ENCODE measurements at places on chromosomes 13 and 19. TPM values are rescaled to one million over a fixed set of nuclear protein-coding genes. Genes with fewer than 3 reads are reported as not detected.
A peak's percentile ranks its signal among the peaks of the same experiment; 100 is the strongest.

Gene PODNL1
- total RNA-seq, result 4.0 TPM

Gene DHRS12
- 3.3 TPM for total RNA-seq

Gene CCNA1
- not detected for total RNA-seq

Gene KLK11
- not detected for total RNA-seq

Gene RASGRP4
- not detected for total RNA-seq

Gene RXFP2
- not detected for total RNA-seq

Gene MBD3L2B
- total RNA-seq, result not detected

DNA sequence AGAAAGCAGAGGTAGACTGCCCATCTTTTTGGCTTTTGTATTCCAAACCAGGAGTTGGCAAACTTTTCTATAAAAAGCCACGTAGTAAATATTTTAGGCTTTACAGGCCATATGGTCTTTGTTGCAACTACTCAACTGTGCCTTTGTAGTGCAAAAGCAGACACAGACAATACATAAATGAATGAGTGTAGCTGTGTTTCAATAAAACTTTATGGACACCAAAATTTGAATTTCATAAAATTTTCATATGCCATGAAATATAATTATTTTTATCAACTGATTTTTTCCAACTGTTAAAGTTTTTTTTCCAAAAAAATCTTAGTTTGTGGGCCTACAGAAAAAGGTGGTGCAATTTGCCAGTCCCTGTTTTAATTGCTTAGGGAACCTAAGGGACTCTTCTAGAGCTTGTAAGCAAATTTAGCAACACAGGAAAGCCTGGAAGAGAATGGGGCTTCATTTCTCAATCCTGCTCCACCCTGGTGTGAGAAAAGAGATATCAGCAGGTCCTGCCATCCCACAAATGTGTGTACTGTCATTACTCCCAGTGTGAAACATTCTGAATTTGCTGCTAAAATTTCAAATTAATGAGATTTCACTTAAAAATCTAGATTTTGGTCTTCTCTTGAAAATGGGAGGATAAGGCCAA is 194.2 kb downstream of the RGCC start:
- H3K27ac ChIP-seq, result no peak overlapping the region
- H3K36me3 ChIP-seq, result no peaks in the 10 kb centered on the region
- H3K4me1 ChIP-seq, result peaks cover 7% of the 10 kb centered on the region
- DNase-seq, result no peak

DNA sequence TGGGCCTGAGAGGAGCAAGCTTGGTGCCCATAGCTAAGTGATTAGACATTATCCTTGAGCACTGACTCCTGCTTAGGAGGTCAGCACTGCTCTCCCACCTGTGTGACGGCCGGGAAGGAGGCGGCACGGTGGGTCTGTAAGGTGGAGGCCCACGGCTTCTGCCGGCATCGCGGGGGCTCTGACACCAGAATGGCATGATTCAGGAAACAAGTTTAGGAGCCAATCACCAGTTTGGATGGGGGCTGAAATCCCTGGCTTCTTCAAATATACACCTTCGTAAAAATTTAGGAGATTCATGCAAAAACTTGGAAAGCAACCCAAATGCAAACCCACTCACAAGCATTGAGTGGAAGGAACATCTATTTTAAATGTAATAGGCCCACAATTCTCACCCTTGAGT is 307.3 kb upstream of the TSHZ3 start:
- no peaks in the 10 kb centered on the region for H3K4me1 ChIP-seq
- no peaks in the 10 kb centered on the region for H3K36me3 ChIP-seq
- H3K4me3 ChIP-seq, result no peak overlapping the region
- no peak for DNase-seq
- no peaks in the 10 kb centered on the region for H3K27me3 ChIP-seq

GRCh38 chr19:6215701-6216235 is 64.0 kb downstream of the MLLT1 start:
- peaks cover 8% of the 10 kb centered on the region for H3K36me3 ChIP-seq
- H3K4me1 ChIP-seq, result peaks cover 14% of the 10 kb centered on the region
- no peak overlapping the region for H3K27ac ChIP-seq

- no peak overlapping the region for H3K27ac ChIP-seq
- peaks cover 8% of the 10 kb centered on the region for H3K4me1 ChIP-seq
- no peak overlapping the region for H3K4me3 ChIP-seq
- no peak for DNase-seq
- H3K36me3 ChIP-seq, result peaks cover 12% of the 10 kb centered on the region
These were observed 47.0 kb upstream of the RAP2A start for GRCh38 chr13:97386801-97387484.

DNA sequence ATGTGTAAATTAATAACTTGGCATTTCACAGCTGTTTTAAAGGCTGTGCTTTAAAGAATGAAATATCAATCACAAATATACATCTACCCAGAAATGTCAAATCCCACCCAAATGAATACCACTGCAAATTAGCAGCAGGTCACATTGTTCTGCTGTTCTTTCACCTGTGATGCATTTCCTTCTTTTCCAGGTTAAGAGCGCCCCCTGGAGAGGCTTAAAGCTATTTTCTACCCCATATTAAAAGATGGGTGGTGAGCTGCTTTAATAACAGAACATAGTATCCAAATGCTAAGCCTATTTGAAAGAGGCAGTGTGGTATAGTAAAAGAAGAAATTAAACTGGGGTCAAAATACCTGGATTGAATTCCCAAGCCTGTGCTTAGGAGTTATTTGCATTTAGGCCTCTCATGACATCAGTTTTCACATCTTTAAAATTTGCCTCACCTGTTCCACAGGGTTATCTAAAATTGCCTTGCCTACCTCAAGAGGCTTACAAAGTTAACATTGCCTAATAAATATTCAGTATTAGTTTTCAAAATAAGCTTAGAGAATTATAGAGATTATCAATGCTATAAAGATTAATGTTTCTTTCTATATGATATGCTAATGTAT is 396.9 kb upstream of the SLITRK5 start:
- H3K36me3 ChIP-seq, result no peaks in the 10 kb centered on the region
- H3K4me1 ChIP-seq, result no peaks in the 10 kb centered on the region
- H3K4me3 ChIP-seq, result no peak overlapping the region
- DNase-seq, result no peak

GRCh38 chr13:50839828-50840227 is 3.7 kb downstream of the DLEU7 start:
- H3K4me1 ChIP-seq, result no peaks in the 10 kb centered on the region
- H3K27ac ChIP-seq, result no peak overlapping the region
- H3K36me3 ChIP-seq, result no peaks in the 10 kb centered on the region
- DNase-seq, result no peak
- no peaks in the 10 kb centered on the region for H3K27me3 ChIP-seq

- H3K4me1 ChIP-seq, result peaks cover 13% of the 10 kb centered on the region
- H3K27ac ChIP-seq, result no peak overlapping the region
- no peaks in the 10 kb centered on the region for H3K27me3 ChIP-seq
- no peak for DNase-seq
- H3K36me3 ChIP-seq, result no peaks in the 10 kb centered on the region
These were observed 5.0 kb upstream of the MTIF3 start for GRCh38 chr13:27455331-27455855.

DNA sequence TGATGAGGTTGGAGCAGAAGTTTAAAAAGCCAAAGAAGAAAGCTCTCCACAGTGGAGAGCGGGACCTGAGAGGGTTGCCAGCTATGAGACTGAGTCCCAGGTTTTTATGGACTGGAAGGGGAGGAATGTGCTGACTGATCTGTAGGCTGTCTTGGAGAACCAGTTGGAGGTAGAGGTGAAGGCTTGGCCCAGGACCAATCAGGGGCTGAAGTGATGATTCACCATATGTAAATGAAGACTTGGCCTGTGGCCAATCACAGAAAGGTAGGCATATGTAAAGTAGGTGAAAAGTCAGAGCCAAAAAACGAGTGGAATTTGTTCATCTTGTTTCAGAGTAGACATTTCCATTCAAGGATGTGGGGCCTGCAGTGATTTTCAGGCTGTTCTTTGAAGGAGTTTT is 17.5 kb upstream of the KBTBD6 start:
- no peaks in the 10 kb centered on the region for H3K27me3 ChIP-seq
- H3K36me3 ChIP-seq, result no peaks in the 10 kb centered on the region

DNA sequence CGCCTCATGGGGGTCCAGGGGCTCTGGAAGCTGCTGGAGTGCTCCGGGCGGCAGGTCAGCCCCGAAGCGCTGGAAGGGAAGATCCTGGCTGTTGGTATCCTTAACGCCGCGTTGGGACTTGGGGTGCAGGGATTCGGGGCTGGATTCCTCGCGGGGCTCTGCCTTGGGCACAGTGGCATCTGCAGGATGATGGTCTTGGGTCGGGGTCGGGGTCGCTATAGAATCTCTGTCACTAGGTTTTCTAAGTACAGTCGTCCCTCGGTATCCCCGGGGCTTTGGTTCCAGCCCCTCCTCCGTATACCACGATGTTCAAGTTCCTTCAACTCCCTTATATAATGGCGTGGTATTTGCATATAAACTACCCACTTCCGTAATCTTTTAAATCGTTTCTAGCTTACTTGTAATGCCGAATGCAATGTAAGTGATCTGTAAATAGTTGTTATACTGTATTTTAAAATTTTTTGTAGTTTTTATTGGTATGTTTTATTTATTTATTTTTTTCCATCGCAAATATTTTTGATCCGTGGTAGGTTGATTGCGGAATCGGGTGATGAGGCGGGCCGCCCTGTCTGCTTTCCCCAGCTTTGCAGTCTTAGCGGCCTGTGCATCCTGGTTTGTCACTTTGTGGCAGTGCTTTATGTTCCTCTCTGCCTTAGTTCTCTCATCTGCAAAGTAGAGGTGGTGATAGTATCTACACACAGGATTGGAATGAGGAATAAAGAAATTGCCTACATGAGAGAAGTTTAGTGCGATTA is 606 bp downstream of the ERCC5 start:
- no peaks in the 10 kb centered on the region for H3K27me3 ChIP-seq
- H3K27ac ChIP-seq, result peak overlapping the region; percentile 97
- H3K4me3 ChIP-seq, result peak overlapping the region; percentile 91
- peak; percentile 22 for DNase-seq

DNA sequence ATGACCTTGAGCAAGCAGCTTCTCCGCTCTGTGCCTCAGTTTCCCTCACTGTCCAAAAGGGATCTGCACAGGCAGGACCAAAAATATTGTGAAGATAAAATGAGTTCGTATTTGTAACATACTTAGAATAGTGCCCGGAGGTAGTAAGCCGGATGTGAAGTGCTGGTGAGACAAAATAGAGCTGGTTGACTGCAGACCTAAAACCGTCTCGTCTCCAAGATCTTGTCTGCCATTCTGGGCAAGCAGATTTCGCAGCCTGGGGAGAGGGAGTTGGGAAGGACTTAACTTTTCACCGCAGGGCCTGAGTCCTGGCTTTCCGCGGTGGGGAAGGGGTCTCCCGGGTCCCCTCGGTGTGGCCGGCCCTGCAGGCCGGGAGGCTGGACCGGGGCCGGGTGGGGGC is 8.2 kb upstream of the BBC3 start:
- no peak for DNase-seq
- H3K36me3 ChIP-seq, result no peaks in the 10 kb centered on the region
- peaks cover 17% of the 10 kb centered on the region for H3K4me1 ChIP-seq
- H3K27ac ChIP-seq, result no peak overlapping the region
- peaks cover 5% of the 10 kb centered on the region for H3K27me3 ChIP-seq

- no peak for DNase-seq
- H3K4me3 ChIP-seq, result no peak overlapping the region
- no peaks in the 10 kb centered on the region for H3K36me3 ChIP-seq
- H3K27ac ChIP-seq, result no peak overlapping the region
These were observed 11.9 kb upstream of the PSPC1 start for GRCh38 chr13:19794631-19795030.

DNA sequence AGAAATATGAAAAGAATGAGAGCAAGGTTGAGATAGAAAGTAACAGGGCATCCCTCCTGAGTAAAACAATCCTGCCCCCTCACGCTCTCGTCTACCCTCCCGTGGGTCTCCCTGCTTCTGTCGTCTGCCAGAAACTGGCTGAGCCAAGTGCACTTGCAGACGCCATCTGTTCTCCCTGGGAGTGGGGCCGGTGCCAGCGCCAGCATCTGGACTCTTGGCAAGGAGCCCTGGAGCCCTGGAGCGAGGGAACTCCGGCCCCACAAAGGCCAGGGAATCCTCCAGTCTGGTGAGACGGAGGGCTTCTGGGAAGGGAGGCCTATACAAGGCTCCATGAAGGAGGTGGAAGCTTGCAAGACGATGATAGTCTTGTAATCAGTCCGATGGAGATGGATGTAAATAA is 2.3 kb upstream of the TMEM91 start:
- H3K36me3 ChIP-seq, result no peaks in the 10 kb centered on the region
- peak; percentile 85 for DNase-seq
- H3K27me3 ChIP-seq, result no peaks in the 10 kb centered on the region
- H3K4me1 ChIP-seq, result peaks cover 12% of the 10 kb centered on the region

- no peaks in the 10 kb centered on the region for H3K4me1 ChIP-seq
- H3K27ac ChIP-seq, result no peak overlapping the region
- no peak for DNase-seq
- H3K36me3 ChIP-seq, result no peaks in the 10 kb centered on the region
- H3K4me3 ChIP-seq, result no peak overlapping the region
- H3K27me3 ChIP-seq, result no peaks in the 10 kb centered on the region
These were observed 1230.3 kb downstream of the DIAPH3 start for GRCh38 chr13:58933475-58933874.

GRCh38 chr13:109652531-109652930 is 133.9 kb downstream of the IRS2 start:
- no peak overlapping the region for H3K4me3 ChIP-seq
- no peak overlapping the region for H3K27ac ChIP-seq
- H3K27me3 ChIP-seq, result peaks cover 3% of the 10 kb centered on the region
- no peaks in the 10 kb centered on the region for H3K4me1 ChIP-seq
- H3K36me3 ChIP-seq, result no peaks in the 10 kb centered on the region

DNA sequence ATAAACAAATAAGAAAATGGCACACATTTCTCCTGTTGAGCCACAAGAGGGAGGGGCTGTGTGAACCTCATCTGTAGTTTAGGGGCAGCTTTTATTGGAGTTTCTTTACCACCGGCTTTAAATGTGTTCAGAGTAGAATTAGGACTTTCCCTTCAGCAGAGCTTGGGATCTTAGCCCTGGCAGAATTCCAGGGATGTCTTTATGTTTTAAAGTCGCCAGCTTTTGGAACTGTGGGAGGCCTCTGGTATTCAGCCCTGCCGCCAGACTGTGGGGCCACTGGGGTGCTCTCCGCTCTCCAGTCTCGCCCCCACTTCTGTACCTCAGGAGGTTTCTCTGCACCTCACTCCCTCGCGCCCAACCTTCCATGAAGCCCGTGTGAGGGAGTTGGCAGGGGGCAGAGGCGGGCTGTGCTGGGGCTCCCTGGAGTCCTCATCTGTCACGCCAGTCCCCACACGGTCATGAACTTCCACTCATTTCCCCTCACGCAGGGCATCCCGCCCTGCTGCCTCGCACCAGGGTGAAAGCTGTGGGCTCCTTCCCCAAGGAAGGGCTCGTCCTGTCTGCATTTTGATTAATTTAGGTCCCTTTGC is 31.5 kb downstream of the CCDC8 start:
- H3K4me3 ChIP-seq, result no peak overlapping the region
- no peaks in the 10 kb centered on the region for H3K27me3 ChIP-seq
- H3K4me1 ChIP-seq, result peaks cover 13% of the 10 kb centered on the region
- DNase-seq, result no peak

GRCh38 chr13:48810013-48810412 is 156.3 kb downstream of the CYSLTR2 start:
- no peak overlapping the region for H3K4me3 ChIP-seq
- no peak overlapping the region for H3K27ac ChIP-seq
- H3K4me1 ChIP-seq, result peaks cover 11% of the 10 kb centered on the region
- no peak for DNase-seq
- no peaks in the 10 kb centered on the region for H3K36me3 ChIP-seq
